HCT116 (cell line): ENCODE measurements at places on chromosomes 3 and 15. TPM values are rescaled to one million over a fixed set of nuclear protein-coding genes. Genes with fewer than 3 reads are reported as not detected.

DNA sequence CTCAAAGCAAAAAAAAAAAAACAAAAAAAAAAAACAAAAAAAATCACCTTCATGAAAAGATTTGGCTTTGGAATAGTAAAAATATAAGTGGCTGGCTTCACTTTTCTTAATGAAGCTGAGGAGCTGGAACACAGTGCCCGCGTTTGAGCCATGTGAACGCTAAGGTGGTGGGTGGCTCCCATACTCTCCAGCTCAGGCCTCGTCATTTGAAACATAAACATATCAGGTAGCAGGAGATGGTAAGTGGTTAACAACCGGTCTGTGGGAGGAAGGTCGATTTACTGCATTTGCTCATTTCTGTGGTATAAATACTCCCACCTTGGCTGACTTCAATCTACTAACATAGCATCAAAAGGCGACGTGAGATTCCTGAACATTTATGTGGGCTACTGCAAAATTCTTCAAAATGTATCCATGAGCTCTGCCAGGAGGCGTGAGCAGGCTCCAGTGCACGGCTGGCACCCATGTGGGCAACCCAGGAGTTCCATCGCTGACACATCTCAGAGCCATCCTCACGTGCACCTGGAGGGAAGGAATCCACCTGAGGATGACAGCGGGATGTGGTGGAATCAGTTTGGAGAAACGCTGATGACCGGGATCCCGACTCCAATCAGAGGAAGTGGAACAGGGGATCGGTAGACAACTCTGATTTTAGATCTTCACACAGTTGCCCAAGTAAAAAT is 157.6 kb downstream of the ATP10A start:
- no peaks in the 10 kb centered on the region for H3K36me3 ChIP-seq
- no peak for DNase-seq
- H3K27ac ChIP-seq = no peak overlapping the region

DNA sequence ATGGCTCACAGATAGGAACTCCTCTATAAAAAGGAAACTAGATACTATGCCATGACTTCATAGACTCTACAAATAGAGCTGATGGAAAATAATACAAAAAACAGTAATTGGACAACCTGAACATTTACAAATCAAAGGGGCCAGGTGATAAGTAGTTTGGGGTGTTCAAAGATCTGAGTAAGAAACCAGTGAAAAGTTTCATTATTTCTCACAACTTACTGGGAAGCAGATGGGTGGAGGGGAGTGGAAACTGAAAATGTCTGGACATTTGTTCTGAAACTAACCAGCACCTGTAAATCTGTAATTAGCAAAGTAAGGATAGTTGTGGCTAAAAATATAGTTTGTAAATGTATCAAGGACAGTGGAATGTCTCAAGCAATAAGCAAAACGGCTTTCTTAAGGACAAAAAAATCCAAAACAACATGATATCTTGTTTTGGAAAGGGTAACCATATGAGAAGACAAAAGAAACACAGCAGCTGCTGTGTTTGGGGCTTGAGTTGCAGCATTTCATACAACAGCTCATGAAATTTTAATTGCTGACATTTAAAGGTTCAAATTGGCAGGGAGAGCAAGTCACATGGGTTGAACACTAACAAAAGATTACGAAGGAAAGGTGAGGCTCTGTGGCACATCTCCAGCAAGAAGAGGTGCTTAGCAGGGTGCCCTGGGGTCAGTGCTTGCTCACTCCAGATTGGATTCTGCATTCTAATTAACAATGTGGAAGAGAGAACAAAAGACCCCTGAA is 26.8 kb upstream of the THBS1 start:
- H3K27me3 ChIP-seq = no peaks in the 10 kb centered on the region
- H3K27ac ChIP-seq = no peak overlapping the region
- H3K4me1 ChIP-seq = no peaks in the 10 kb centered on the region
- no peak overlapping the region for H3K4me3 ChIP-seq

The SLC51B gene
- total RNA-seq = not detected

DNA sequence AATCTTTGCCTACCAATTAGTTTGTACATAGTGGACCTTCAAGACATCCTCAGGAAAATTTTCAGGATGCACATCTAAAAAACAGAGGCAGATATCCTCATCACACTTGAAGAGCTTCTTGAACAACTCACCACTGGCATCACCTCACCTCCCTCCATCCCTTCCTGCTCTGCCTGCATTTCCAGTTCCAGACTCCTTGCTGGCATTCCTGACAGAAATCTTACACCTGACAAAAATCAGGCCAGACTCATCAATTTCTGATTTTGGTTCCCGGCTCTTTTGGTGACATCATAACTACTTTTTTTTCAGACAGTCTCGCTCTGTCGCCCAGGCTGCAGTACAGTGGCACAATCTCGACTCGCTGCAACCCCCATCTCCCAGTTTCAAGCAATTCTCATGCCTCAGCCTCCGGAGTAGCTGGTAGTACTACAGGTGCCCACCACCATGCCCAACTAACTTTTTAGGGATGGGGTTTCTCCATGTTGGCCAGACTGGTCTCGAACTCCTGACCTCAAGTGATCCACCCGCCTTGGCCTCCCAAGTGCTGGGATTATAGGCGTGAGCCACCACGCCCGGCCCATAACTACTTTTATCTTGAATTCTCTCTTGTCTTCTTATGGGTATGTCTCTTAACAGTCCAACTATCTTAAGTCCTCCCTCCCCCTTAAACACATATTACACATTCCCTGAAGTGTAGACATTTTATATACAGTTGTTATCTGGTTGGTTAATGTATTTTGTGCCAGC is 216.6 kb upstream of the IL12A start:
- no peak overlapping the region for H3K27ac ChIP-seq
- H3K27me3 ChIP-seq = no peaks in the 10 kb centered on the region
- H3K36me3 ChIP-seq = no peaks in the 10 kb centered on the region
- peaks cover 15% of the 10 kb centered on the region for H3K4me1 ChIP-seq
- no peak overlapping the region for H3K4me3 ChIP-seq

DNA sequence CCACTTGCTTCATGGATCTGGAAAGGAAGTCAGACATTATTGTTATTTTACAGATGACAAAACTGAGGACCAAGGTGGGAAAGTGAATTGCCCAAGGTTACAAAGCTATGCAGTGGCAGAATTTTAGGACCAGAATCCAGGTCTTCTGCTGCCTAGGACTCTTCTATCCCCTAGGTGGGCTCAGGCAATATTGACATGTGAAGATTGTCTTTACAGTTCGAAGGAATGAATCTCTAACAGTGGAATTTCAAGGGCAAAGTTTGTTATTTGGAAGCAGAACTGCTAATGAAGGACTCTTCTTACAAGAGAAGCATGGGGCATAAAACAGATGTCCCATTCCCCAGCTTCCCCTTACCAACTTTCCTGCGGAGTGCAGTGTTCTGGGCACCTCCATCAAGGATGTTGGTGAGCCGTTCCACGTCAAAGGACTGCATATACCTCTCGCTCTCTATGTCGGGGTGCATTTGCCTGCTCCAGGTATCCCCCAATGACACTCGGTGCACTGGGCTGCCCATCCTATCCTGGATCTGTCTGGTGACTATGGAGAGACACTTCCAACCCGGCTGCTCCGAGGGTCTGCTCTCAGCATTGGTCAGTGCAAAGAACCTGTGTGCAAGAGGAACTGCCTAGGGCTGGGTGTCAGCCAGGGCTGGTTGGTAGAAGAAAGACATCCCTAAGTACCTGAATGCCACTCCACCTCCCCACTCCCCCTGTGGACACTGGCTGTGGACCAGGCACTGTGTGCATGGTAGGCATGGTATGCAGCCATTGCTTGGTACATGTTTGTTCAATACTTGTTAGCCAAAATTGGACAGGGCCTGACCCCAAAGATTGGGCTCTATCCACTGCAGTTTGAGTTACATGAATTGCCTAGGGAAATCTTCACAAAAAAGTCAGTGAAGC is 2.1 kb downstream of the ACOX2 start:
- DNase-seq = no peak
- H3K36me3 ChIP-seq = no peaks in the 10 kb centered on the region
- H3K27me3 ChIP-seq = no peaks in the 10 kb centered on the region; the same call in 1 of the 2 replicates
- H3K27ac ChIP-seq = no peak overlapping the region

The SERPINI2 gene
- 0.27 TPM for total RNA-seq

The USP4 gene
- total RNA-seq = 31.7 TPM

The SLC7A14 gene
- total RNA-seq = not detected

DNA sequence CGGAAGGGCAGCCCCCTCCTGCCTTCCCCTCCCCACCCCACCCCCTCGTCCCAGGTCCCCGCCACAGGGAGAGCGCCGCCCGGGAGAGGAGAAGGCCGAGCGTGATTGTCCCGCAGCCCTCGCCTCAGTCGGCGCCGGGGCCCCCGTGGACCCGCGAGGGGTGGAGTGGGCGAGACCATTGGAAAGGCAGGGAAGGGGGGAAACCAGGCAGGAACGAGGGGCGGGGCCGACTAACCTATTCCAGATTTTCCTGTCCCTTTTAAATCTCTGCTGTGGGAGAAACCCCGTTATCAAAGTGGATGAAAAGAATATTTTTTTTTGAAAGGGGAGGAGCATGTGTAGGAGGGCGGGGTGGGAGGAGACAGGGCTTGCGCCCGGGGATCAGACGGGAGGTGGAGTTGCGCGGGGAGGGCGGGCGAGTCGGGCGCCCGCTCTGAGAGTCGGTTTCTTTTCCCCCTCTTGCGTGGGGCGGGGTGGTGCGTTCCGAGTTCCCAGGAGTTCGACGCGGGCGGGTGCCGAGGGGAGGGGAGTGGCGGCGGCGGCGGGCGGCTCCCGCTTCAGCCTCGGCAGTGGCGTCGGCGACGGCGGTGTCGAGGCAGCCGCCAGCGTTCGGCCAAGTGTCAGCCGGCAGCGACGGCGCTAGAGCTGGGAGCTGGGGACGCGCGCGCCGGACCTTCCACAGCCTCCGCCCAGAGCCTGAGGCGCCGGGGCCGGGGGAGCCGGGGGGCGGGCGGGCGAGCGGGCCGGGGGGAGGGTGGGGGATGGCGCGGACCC is at the start of gene NECTIN3:
Gene NECTIN3, plus strand, starts transcription at position 560 of the 774 bp plus-strand sequence. Its CDS starts 202 bp downstream, at position 762.
- DNase-seq = peak; percentile 96
- H3K4me3 ChIP-seq = peak within 1 kb of the TSS; percentile 90
- no peaks in the 10 kb centered on the region for H3K27me3 ChIP-seq
- H3K36me3 ChIP-seq = no peaks in the 10 kb centered on the region

DNA sequence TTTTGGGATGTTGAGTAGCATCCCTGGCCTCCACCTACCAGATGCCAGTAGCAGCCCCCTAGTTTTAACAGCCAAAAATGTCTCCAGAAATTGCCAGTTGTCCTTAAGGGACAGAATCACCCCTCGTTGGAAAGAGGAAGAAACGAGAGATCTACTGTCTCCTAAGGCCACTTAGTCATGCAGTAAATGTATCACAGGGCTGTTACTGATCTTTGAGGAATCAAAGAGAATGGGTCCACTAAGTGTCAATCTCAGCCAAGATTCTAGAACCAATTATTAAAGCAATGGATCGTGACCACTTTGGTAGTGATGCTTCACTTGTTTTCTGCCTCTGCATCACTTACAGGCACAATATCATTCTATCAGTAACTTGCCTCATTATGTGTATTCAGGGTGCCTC is 26.4 kb downstream of the POLG start:
- no peaks in the 10 kb centered on the region for H3K4me1 ChIP-seq
- no peaks in the 10 kb centered on the region for H3K27me3 ChIP-seq
- H3K27ac ChIP-seq = no peak overlapping the region
- DNase-seq = no peak
- no peak overlapping the region for H3K4me3 ChIP-seq
- H3K36me3 ChIP-seq = peaks cover 32% of the 10 kb centered on the region

GRCh38 chr3:160052385-160053047 is 63.9 kb downstream of the IL12A start:
- no peaks in the 10 kb centered on the region for H3K27me3 ChIP-seq
- no peaks in the 10 kb centered on the region for H3K36me3 ChIP-seq
- no peaks in the 10 kb centered on the region for H3K4me1 ChIP-seq

DNA sequence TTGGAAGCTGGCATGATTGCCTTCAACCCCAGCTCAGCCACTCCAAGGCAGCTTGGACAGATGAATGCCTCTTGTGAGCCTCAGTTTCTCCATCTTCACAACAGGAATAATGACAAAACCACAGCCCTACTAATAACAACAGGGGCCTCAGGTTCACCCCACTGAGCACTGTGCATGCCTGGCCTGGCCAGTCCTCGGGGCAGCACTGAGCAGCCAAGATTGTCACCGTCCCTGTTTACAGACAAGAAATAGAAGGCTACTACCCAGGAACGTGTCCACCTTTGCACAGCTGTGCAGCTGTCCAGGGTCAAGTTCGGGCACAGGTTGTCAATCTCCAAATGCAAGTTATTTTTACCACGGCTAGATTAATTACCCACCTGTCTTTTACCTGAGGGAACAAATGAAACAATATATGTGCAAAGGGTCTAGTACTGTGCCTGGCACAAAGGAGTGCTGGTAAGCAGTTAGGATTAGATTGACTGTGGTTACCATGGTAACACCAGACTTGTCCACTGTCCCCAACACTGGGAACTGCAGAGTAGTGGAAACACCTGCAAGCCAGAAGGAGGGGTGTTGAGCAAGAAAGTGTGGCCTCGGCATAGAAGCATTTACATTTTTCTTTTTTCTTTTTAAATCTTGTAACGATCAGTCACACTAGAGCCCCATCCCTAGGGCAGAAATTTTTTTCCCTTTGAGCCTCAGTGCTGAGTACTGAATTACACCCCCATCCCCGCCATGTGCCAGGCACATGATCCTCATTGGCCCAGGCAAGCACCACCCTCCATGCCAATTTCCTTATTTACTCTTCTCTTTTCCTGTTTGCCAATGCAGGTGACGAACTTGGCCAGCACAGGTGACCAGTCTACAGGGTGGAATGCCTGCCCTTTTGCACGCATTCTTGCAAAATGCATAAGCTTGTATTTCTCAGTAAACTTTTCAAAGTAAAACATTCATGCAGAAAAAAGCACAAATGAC is 66.3 kb upstream of the SLC6A6 start:
- H3K27me3 ChIP-seq = peaks cover 4% of the 10 kb centered on the region; the same call in 1 of the 2 replicates
- no peak overlapping the region for H3K27ac ChIP-seq
- H3K4me1 ChIP-seq = no peaks in the 10 kb centered on the region
- no peak overlapping the region for H3K4me3 ChIP-seq
- H3K36me3 ChIP-seq = no peaks in the 10 kb centered on the region

The SPSB4 gene
- total RNA-seq = 0.57 TPM

GRCh38 chr3:49781415-49782199 is 4.7 kb downstream of the IP6K1 start:
- no peak overlapping the region for H3K4me3 ChIP-seq
- DNase-seq = no peak
- H3K27me3 ChIP-seq = no peaks in the 10 kb centered on the region
- peaks cover 7% of the 10 kb centered on the region for H3K36me3 ChIP-seq
- peaks cover 2% of the 10 kb centered on the region; the same call in 1 of the 2 replicates for H3K4me1 ChIP-seq

GRCh38 chr3:128408012-128408692 is 58.5 kb downstream of the DNAJB8 start:
- no peak overlapping the region for H3K4me3 ChIP-seq

DNA sequence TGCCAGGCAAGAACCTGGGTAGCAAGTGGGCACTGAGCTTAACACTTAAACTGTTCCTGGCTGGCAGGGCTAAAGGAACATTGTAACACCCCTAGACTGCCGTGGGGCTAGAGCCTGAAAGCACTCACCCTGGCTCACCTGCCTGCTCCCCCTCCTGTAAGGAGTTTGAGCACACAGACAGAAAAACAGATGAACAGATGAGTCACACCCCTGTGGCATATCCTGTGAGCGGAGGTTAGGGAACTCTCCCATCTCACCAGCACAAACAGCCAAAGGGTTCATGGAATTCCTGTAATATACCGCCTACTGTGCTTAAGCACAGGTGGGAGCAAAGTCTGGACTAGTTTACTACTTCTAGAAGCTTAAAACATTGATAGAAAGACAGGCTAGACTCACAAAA is 300.1 kb downstream of the ROBO1 start:
- no peaks in the 10 kb centered on the region for H3K36me3 ChIP-seq
- no peak for DNase-seq
- no peaks in the 10 kb centered on the region for H3K4me1 ChIP-seq
- no peak overlapping the region for H3K4me3 ChIP-seq
- no peaks in the 10 kb centered on the region for H3K27me3 ChIP-seq
- no peak overlapping the region for H3K27ac ChIP-seq
